HepG2 (cell line): ENCODE measurements at places on chromosomes 4 and X.
A peak's percentile ranks its signal among the peaks of the same experiment; 100 is the strongest.

GRCh38 chrX:85140964-85141363 lies 102.6 kb downstream of the SATL1 start:
- H3K4me1 ChIP-seq = no peaks in the 10 kb centered on the region
- H3K4me3 ChIP-seq = no peak overlapping the region
- no peaks in the 10 kb centered on the region for H3K36me3 ChIP-seq
- H3K27ac ChIP-seq = no peak overlapping the region

DNA sequence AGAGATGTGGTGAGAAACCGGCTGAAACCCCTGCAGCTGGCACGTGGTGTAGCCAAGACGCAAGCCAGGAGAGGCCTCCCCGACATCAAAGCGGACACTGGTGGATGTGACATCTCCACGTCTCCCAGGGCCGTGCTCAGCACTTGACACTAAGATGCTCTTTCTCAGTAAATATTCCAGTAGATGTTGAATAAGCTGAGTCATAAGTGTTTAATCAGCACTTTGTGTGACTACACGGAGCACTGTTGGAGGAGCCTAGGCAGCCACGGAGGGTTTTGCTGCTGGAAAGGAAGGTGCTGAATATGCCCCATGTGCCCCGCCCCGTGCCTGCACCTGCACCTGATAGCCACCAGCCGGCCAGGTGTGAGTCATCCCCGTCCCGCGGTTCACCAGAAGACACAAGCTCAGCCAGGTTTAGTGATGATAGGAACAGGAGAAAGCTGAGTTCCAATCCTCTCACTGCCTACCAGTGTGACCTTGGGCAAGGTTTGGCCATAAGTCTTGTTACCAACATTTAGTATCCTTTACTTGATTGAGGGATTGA lies 29.0 kb upstream of the C4orf50 start:
- no peaks in the 10 kb centered on the region for H3K4me1 ChIP-seq
- no peak overlapping the region for H3K4me3 ChIP-seq
- DNase-seq = no peak
- no peaks in the 10 kb centered on the region for H3K36me3 ChIP-seq

DNA sequence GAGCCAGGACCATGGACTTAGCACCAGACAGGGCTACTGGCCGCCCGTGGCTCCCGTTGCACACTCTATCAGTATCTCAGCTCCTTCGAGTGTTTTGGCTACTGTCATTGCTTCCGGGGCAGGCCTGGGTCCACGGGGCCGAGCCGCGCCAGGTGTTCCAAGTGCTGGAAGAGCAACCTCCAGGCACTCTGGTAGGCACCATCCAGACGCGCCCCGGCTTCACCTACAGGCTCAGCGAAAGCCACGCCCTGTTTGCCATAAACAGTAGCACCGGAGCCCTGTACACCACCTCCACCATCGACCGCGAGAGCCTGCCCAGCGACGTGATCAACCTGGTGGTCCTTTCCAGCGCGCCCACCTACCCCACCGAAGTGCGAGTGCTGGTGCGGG lies 1.6 kb downstream of the FAT4 start:
- peak overlapping the region; percentile 70 for H3K4me3 ChIP-seq
- no peak overlapping the region for H3K27ac ChIP-seq
- H3K36me3 ChIP-seq = no peaks in the 10 kb centered on the region

GRCh38 chr4:172147687-172148086 lies 334.5 kb downstream of the GALNTL6 start:
- H3K4me1 ChIP-seq = no peaks in the 10 kb centered on the region
- DNase-seq = no peak
- no peak overlapping the region for H3K27ac ChIP-seq
- no peaks in the 10 kb centered on the region for H3K27me3 ChIP-seq
- H3K36me3 ChIP-seq = no peaks in the 10 kb centered on the region

DNA sequence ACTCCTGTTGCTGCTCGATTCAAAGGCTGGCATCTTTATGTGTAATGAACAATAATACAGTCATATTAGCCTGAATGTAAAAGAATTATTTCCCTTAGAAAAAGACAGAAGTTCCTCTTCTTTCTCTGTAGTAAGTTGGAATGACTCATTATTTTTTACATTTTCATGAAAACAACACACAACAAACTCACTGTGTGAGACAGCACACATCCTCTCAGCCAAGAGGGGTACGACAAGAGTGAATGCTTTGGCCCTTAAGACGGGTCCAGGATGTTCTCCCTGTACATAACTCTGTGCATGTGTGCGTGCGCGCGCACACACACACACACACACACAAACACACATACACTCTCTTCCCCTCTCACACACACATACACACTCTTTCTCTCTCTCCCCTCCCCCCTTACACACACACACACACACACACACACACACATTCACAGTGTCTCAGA lies 72.8 kb downstream of the MANBA start:
- H3K27ac ChIP-seq = no peak overlapping the region
- no peaks in the 10 kb centered on the region for H3K4me1 ChIP-seq
- H3K27me3 ChIP-seq = no peaks in the 10 kb centered on the region; the same call in 1 of the 2 replicates
- no peak for DNase-seq

- H3K27ac ChIP-seq = peak within 1 kb of the TSS; percentile 64
- H3K4me3 ChIP-seq = peak within 1 kb of the TSS; percentile 67
- DNase-seq = peak; percentile 32
- no peaks in the 10 kb centered on the region for H3K27me3 ChIP-seq
Observed at GRCh38 chrX:153934762-153935325, at the start of gene NAA10. Gene NAA10, minus strand, starts transcription at chrX:153935037. Its CDS starts 133 bp downstream, at chrX:153934904.

DNA sequence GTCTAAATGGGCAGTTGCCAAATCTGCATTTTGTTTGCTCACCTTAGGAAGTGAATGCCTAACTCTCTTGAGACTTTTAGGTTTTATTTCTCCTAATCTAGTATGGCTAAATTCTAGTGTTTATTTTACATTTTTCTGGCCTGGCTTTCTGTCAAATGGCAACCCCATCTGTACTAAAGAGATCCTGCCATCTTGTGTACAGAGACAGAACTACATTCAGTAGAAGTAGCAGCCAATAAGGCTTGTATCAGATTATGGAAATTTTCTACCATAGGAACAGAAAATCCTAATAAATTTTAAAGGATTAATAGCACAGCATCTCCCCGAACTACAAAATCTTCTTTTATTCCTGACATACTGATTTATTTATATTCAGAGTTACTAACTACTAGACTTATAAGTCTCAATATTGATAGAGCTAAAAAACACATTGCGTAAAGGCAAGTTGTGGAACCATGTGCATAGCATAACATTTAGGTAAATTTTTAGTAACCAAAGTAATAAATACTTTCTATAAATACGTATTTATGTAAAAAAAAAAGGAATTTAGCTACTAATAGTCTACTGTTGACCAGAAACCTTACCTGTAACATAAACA lies 45.5 kb downstream of the TMEM144 start:
- H3K27ac ChIP-seq = no peak overlapping the region
- H3K4me1 ChIP-seq = no peaks in the 10 kb centered on the region
- peak; percentile 61 for DNase-seq

DNA sequence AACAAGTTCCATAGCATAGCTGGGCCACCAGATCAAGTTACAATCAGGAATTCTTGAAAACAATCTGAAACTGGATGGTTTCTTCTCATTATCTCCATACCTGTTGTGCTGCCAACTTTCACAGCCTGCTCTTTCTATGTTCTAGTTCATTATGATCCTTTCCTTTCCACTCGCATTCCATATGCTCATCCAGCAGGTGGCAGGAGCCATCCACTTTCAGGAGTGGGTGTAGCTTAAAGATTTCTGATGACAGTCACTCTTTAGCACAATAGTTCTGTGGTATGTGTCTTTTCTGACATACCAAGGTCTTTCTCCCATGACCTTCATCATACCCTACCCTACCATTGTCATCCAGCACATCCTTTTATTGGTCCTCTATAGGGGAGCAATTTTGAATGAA lies 46.4 kb downstream of the PAGE2 start:
- DNase-seq = peak; percentile 39
- no peak overlapping the region for H3K4me3 ChIP-seq
- no peaks in the 10 kb centered on the region for H3K27me3 ChIP-seq
- H3K27ac ChIP-seq = no peak overlapping the region
- no peaks in the 10 kb centered on the region for H3K36me3 ChIP-seq
- H3K4me1 ChIP-seq = no peaks in the 10 kb centered on the region; the same call in 1 of the 2 replicates

DNA sequence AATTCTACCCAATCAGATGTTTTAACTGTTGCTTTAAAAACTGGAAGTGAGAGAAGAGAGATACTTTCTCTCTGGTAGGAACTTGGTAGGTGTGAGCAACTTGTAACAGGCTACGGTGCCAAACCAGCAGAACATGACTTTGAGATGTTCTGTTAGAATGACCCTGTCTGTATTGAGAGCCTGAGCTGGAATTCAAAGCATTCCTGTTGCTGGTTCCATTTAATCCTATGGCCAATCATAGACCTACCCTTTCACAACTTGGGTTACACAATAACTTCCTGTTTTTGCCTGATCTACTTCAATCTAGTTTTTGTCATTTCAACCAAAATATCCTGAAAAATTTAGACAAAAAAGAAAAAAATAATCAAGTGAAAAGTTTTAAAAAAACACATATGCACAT lies 1.7 kb upstream of the PRRG1 start:
- no peaks in the 10 kb centered on the region for H3K27me3 ChIP-seq
- peak overlapping the region; percentile 43 for H3K27ac ChIP-seq
- H3K4me3 ChIP-seq = peak overlapping the region; percentile 46; the same call in 1 of the 2 replicates
- peak; percentile 72 for DNase-seq
- peaks cover 19% of the 10 kb centered on the region for H3K4me1 ChIP-seq
- no peaks in the 10 kb centered on the region for H3K36me3 ChIP-seq

DNA sequence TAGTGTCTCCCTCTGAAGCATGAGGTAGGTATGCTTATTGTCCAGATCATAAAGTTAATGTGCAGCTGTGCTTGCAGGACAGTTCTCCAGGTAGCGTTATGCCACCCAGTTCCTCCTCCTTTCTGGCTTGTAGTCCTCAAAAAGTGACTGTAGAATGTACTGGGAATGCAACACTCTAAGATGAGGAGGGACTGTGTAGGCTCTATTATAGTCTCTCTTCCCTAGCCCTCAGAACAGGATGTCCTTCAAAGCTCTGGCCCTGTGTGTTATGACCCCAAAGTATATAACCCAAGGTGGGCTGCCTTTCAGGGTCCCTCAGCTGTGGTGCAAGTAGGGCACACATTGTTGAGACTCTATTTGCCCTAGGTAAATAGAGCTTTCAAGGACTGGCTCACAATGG lies 20.8 kb upstream of the MANBA start:
- H3K27me3 ChIP-seq = no peaks in the 10 kb centered on the region
- peak; percentile 22 for DNase-seq
- H3K36me3 ChIP-seq = no peaks in the 10 kb centered on the region
- H3K4me1 ChIP-seq = peaks cover 49% of the 10 kb centered on the region

GRCh38 chr4:187380181-187380581 lies 615.4 kb upstream of the ZFP42 start:
- no peak overlapping the region for H3K27ac ChIP-seq
- H3K36me3 ChIP-seq = no peaks in the 10 kb centered on the region
- H3K4me3 ChIP-seq = no peak overlapping the region

DNA sequence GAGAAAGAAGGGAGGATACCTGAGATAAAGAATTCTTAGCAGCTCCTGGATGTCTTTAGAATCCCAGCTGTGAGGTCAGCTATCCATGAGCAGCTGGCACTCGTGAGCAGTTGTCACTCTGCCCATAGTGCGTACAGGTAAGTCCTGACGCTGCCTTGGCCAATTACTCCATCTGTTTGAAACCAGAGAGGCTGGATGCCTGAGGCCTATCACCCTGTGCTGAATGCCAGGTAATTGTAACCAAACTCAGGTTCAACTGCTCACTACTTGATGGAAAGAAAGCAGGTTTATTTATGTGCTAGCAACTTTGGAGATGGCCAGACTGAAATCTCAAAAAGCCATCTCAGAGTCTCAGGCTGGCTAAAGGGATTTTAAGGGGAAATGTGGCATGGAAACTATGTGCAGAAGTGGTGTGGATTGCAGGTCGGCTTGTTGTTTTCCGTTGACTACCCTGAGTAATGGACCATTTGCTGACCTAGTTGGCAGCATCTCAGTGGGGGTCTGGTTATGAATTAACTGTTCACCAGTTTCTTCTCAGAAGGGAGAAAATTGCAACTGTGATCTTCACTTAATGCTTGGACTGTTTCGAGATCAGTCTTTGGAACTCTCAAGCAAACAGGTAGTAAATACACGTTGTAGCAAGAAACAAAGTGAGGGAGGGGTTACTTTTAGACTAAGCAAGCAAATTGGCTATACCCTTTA lies 1614.0 kb upstream of the PCDH10 start:
- H3K27me3 ChIP-seq = no peaks in the 10 kb centered on the region
- H3K4me1 ChIP-seq = no peaks in the 10 kb centered on the region
- no peak for DNase-seq
- no peak overlapping the region for H3K4me3 ChIP-seq

DNA sequence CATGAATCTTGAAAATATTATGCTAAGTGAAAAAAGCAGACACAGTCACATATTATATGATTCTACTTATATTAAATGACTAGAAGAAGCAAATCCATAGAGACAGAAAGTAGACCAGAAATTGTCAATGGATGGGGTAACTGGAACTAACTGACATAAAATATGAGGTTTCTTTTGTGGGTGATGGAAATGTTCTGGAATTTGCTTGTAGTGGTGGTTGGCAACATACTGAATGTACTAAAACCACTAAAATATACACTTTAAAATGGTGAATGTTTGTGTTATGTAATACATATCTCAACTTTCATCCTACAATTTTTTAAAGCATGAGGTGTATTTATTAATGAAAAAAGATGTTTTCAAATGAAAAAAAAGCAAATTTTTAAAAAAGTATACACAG lies 14.7 kb downstream of the CNOT6L start:
- H3K27ac ChIP-seq = no peak overlapping the region
- no peaks in the 10 kb centered on the region for H3K27me3 ChIP-seq
- H3K36me3 ChIP-seq = no peaks in the 10 kb centered on the region
- peaks cover 14% of the 10 kb centered on the region for H3K4me1 ChIP-seq
- H3K4me3 ChIP-seq = no peak overlapping the region

GRCh38 chrX:153884136-153884535 lies 1.8 kb downstream of the L1CAM start:
- H3K36me3 ChIP-seq = no peaks in the 10 kb centered on the region
- H3K4me3 ChIP-seq = no peak overlapping the region
- no peaks in the 10 kb centered on the region; the same call in 1 of the 2 replicates for H3K27me3 ChIP-seq
- no peak for DNase-seq
- no peak overlapping the region for H3K27ac ChIP-seq

GRCh38 chr4:81652069-81652478 lies 180.4 kb upstream of the RASGEF1B start:
- H3K27me3 ChIP-seq = no peaks in the 10 kb centered on the region; the same call in 1 of the 2 replicates
- no peak overlapping the region for H3K4me3 ChIP-seq

DNA sequence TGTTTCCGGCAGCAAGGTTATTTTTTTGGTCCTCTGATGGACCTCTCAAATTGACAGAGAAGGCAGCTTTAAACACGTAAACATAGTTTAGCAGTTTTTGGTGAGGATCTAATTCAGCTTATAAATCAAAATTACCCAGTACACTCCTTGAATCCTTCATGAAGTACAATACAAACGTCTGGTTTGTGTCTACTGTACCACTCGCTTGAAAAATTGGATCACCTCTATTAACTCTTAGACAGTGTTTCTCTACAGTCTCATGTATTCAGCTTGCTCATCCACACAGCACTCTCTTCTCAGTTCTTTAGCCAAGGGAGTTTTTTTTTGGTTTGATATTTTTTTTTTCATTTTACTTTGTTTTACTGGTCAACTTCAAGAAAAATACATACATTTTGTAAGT lies 113.5 kb downstream of the RNF150 start:
- H3K4me3 ChIP-seq = no peak overlapping the region
- no peak overlapping the region for H3K27ac ChIP-seq
- H3K27me3 ChIP-seq = no peaks in the 10 kb centered on the region
- no peak for DNase-seq

GRCh38 chrX:4787971-4788370 lies 1074.5 kb upstream of the PRKX start:
- no peak overlapping the region for H3K27ac ChIP-seq
- H3K4me1 ChIP-seq = no peaks in the 10 kb centered on the region
- no peaks in the 10 kb centered on the region for H3K27me3 ChIP-seq
- no peak for DNase-seq

GRCh38 chrX:86981326-86981879 lies 536.2 kb upstream of the KLHL4 start:
- DNase-seq = no peak
- H3K27me3 ChIP-seq = no peaks in the 10 kb centered on the region
- no peak overlapping the region for H3K27ac ChIP-seq
- H3K4me1 ChIP-seq = no peaks in the 10 kb centered on the region
- H3K36me3 ChIP-seq = no peaks in the 10 kb centered on the region
